ENCODE measurements at places on chromosomes 11 and 22.

GRCh38 chr22:48142388-48142787 lies 1379.9 kb downstream of the TBC1D22A start:
- no peak for DNase-seq

DNA sequence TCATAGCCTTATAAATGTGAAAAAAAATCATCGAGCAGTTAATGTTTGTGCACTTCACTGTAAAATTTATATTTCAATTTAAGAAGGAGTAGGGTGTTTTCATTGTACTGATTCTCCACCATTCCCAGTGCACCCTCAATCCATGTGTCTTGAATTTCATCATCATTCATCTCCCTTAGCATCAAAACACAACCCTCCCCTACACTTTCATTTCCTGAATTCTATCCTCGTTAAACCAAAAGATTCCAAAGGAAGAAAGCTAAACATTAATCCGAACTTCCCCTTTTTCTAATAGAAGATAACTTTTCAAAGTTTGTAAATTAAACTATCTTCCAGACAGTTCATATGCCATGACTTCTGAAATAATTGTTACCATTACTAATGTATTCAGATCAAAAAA lies 34.1 kb upstream of the OR8B8 start:
- no peak for DNase-seq

GRCh38 chr11:33027846-33028536 lies 11.4 kb upstream of the TCP11L1 start:
- no peak for DNase-seq

DNA sequence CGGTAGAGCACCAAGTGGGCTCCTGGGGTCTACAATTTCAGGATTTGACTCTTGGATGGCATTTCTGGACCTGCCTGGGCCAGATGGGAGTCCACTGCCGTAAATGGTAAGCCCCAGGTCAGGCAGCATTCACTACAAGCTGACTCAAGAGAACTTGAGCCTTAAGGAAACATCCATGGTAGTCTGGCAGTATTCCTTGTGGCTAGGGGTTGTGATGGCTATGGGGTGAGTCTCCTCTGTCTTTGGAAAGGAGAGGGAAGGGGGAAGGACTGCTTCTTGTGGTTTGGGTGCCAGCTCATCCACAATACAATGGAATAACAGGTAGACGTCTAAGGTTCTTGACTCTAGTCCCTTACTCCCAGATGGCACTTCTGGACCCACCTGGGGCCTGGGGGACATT lies 32.3 kb upstream of the POU2AF2 start:
- no peak for DNase-seq

GRCh38 chr22:47463220-47463619 lies 700.8 kb downstream of the TBC1D22A start:
- no peak for DNase-seq

GRCh38 chr11:78223320-78223954 lies 34.7 kb downstream of the USP35 start:
- no peak for DNase-seq

All from H1 (cell line).